Endothelial cell of coronary artery (primary cell): ENCODE measurements at places on chromosomes 2 and 18. TPM values are rescaled to one million over a fixed set of nuclear protein-coding genes. Genes with fewer than 3 reads are reported as not detected.

SEMA4C gene
- 17.2 and 18.2 TPM in 2 replicates for total RNA-seq

FAM237A gene
- not detected in 2 replicates for total RNA-seq

FAM228A gene
- total RNA-seq = 0.09 and 0.28 TPM in 2 replicates

ARHGEF33 gene
- 0.09 and 0.38 TPM in 2 replicates for total RNA-seq

ZFP36L2 gene
- 5.1 and 6.6 TPM in 2 replicates for total RNA-seq

DSG4 gene
- not detected in 2 replicates for total RNA-seq

NTSR2 gene
- total RNA-seq = not detected in 2 replicates

PARD6G gene
- total RNA-seq = 0.75 and 1.3 TPM in 2 replicates

ALPG gene
- total RNA-seq = not detected in 2 replicates
